Stimulated activated CD8-positive, alpha-beta memory T cell treated with anti-CD3 and anti-CD28 coated beads, Interleukin-15, amount 100 ng/mL, for 48 hours (primary cell): ENCODE measurements at places on chromosomes 16 and 17.

DNA sequence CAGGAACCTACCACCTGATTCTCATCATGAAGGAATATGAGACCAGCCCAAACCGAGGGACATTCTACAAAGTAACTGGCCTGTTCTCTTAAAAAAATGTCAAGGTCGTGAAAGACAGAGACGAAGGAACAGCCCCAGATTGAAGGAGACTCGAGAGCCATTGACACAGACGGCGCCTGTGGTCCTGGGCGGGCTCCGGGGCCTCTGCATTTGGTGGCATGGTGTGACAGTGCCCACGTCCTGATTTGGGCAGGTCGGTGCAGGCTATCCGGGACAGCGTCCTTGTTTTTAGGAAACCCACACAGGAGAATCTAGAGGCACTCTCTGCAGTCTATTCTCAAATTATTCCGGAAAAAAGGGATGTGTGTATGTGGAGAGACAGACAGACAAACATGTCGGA is 64.1 kb downstream of the ADCY9 start:
- DNase-seq, result no peak

DNA sequence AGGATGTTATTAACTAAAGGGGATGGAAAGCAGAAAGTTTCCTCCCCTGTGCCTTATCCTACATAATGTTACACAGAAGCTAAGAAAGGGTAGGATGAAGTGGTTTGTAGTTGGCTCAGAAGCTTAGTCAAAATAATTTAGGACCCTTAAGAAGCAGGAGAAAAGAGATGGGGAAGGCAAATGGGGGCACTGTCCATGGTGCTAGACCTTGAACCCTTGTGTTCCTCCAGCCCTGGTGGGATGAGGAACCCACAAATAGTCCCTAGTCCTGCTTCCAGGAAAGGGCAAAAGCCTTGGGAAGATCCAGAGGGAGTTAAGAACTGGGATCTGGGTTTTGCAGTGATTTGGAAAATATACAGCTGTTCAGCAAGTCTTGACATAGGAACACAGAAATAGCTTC is 54.5 kb downstream of the SLC5A11 start:
- DNase-seq, result no peak

- no peak for DNase-seq
These were observed 6.7 kb downstream of the ZNF646 start for GRCh38 chr16:31080756-31081419.

DNA sequence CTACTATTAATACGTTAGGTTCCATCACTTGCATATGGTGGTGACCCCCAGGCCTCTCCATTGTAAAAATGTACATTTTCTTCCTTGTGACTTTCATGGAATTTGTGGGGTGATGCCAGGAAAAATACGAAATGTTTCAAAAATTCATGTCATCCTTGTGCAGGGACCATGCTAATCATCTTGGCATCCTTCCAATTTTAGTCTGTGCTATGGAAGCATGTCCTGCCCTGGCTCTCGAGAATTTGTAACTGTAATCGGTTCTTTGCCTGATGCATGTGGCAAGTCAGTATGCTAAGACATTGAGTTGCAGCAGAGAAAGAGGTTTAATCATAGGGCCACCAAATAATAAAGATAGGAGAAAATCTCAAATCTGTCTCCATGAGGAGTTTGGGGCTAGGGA is 14.3 kb upstream of the GINS3 start:
- DNase-seq, result no peak

- DNase-seq, result peak; percentile 58
These were observed 3.1 kb upstream of the SETD6 start for GRCh38 chr16:58511933-58512815.

DNA sequence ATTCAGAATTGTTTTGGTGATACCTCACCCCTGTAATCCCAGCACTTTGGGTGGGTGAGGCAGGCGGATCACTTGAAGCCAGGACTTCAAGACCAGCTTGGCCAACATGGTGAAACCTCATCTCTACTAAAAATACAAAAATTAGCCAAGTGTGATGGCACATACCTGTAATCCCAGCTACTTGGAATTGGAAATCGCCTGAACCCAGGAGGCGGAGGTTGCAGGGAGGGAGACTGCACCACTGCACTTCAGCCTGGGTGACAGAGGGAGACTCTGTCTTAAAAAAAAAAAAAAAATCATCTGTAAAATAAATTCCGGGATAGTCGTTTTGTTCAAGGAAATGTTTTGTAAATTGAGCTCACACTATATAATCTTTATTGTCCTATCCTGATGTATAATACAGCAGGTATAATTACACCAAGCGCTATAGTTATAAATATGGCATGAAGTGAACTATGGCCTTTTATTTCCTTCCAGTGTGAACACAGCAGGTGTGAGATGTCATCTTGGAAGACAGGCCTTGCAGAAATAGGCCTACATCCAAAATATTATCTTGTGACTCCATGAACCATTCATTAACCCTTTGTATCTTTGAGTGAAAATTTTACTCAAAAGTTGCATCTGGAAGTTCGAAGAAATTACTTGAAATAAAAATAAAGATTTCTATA is 25.4 kb downstream of the PLA2G10 start:
- no peak for DNase-seq

DNA sequence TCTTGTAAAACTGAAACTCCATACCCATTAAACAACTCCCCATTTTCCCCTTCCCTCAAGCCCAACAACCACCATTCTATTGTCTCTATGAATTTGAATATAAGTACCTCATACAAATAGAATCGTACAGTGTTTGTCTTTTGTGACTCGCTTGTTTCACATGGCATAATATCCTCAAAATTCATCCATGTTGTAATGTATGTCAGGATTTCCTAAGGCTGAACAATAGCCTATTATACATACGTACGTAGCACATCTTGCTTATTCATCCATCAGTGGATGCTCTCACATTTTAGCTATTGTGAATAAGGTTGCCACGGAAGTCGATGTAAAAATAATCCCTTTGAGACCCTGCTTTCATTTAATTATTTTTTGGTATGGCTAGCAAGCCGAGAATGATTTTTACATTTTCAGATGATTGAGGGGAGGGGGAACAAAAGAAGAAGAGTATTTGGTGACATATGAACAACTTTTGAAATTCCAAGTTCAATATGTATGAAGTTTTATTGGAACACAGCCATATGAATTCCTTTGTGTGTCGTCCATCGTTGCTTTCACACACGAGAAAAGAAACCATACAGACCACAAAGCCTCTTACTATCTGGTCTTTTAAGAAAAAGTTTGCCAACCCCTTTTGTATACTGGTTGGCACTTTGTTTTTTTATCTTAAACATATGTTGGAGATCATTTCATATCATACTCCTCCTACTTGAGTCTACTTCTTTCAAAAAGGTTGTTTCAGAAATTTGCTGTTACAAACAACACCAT is 371.2 kb downstream of the NPIPA8 start:
- DNase-seq, result no peak

- DNase-seq, result no peak
These were observed 267.8 kb downstream of the FOXL1 start for GRCh38 chr16:86846136-86846535.

GRCh38 chr16:89481356-89481955 is 8.9 kb downstream of the ANKRD11 start:
- DNase-seq, result no peak

DNA sequence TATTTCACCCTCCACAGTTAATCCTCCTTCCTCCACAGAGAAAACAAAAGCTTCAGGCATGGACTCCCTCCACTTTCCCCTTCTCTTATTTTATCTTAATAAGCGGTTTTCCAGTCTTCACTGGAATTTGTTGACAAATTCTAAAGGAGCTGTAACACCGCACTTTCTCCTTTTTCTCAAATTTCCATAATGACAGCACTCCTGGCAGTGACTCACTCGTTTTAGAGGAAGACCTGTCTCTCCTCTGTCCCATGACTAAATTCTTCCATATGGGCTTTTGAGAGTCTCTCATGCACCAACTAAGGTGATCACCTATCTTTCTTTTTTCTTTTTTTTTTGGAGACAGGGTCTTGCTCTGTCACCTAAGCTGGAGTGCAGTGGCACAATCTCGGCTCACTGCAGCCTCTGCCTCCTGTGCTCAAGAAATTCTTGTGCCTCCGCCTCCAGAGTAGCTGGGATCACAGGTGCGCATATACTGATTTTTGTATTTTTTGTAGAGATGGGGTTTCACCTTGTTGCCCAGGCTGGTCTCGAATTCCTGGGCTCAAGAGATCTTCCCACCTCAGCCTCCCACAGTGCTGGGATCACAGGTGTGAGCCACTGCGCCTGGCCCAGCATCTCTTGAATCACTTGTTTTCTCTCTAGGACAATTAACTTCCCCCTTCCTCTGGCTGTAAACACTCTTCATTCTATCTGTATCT is 7.7 kb downstream of the ITGAM start:
- no peak for DNase-seq

GRCh38 chr17:63116967-63117830 is 151.2 kb downstream of the TANC2 start:
- DNase-seq, result no peak

- DNase-seq, result no peak
These were observed 827 bp downstream of the CDK10 start for GRCh38 chr16:89687092-89687940.

DNA sequence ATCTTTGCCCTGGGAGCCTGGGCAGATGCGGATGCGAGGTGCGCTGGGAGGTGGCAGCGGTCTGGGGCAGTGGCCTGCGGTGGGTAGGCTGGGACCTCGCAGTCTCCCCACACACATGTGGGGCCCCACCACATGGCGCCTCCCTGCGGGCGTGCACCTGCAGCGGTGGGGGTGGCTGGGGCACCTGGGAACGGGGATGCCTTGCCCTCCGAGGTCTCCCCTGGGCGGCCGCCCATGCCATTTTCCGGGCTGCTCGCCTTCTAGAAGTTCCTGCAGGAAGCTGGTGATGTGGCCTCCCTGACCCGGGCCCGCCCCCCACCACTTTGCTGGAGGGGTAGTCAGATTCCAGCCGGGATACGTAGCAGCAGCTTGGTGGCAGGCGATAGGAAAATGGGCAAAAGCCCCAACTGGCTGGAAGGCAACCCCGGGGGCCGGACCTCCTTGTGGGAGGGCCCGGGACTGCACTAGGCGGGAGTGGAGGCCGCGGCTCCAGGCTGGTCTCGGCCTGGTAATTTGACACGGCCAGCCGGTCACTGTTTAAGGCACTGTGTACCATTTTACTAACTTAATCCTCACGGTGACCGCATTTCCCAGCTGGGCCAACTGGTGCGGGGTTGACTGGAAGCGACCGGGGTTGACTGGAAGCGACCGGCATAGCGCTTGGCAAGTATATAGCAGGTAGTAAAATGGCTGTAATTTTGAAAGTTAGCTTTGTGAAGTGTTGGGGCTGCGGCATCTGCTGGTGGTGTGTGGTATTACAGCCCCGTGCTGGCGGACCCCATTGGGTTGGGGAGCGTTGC is 38.5 kb downstream of the IGF2BP1 start:
- no peak for DNase-seq

GRCh38 chr16:27347930-27348685 is 34.3 kb downstream of the IL4R start:
- DNase-seq, result no peak

DNA sequence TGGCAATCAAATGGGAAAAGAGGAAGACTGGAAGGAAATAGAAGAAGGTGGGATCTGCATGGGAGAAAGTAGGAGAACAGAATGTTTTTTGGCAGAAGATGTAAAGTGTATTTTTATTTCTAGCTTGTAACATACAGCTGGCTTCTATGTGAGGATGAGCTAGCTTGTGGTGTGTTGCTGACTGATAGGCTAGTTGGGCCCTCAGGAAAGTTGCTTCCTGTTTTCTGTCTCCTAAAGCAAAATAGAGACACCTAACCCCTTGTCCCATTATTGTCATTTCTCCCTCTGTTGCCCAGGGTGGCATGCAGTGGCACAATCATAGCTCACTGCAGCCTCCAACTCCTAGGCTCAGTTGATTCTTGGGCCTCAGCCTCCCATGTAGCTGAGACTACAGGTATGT is 15.9 kb downstream of the TNRC6A start:
- no peak for DNase-seq

- DNase-seq, result no peak
These were observed 156.4 kb upstream of the CCL2 start for GRCh38 chr17:34098699-34099098.

DNA sequence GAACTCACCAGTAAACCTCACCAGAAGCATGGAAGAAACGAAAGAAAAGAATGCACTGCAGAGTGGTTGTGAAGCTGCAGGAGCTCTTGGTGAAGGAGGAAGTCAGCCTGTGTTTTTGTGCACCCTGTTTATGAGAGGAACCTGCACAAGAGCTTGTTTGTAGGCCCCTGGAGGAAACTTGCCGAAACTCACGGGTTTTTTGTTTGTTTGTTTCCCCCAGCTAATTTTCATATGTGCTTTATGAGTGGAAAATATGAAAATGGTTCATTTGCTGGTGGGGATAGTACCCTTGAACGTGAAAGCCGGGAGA is 222.7 kb downstream of the C16orf95 start:
- no peak for DNase-seq

- DNase-seq, result no peak
These were observed 329.4 kb upstream of the CCL2 start for GRCh38 chr17:33925649-33926048.

- no peak for DNase-seq
These were observed at the start of gene GSG1L2 for GRCh38 chr17:9821921-9822320. GSG1L2 (minus strand) TSS chr17:9822079; CDS start chr17:9822071, 8 bp downstream.

GRCh38 chr17:80649200-80649644 is 104.6 kb downstream of the RPTOR start:
- DNase-seq, result no peak

DNA sequence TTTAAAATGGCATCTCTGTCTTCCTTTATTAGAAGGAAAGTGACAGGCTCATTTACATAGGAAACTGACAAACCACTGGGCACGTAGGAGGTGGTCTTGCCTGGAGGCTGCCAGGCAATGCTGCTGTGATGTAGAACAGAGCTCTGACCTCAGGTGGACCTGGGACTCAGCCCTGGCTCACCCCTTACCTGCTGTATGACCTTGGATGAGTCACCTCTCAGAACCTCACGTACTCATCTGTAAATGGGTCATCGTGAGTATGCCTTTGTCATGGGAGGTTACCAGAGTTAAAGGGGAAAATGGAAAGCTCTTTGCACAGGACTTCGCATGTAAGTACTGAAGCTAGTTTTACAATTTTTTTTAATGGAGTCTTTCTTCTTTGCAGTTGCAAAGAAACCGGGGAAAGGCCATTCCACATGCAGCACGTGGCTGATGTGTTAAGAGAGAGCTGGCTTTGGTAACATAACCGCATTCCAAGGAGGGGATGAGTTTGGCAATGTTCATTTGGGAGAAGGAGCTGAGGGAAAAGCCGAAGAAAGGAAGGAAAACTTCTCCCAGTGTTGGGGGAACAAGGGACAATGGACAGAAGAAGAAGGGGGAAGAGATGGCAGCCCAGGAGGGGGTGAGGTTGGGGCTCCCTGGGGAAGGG is 37.4 kb upstream of the LONP2 start:
- no peak for DNase-seq

DNA sequence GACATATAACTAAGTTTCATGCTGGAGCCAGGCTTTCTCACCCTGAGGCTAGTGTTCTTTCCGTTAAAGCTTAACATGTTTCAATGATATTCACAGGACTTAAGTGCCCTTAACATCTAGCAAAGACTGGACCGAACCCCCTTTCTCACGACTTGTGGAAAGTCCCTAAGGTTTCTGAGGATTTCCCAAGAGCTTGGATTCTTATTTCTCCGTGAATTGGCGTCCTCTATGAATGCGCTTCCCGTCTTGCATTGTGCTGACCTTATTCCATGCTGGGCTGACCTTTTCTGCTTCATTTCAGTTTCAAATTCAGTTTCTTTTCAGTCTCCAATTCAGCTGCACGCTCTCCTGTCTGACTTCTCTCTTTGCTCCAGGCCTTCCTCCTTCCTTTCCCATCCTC is 206.4 kb downstream of the HS3ST3A1 start:
- no peak for DNase-seq

- DNase-seq, result no peak
These were observed 40.1 kb upstream of the RGS9 start for GRCh38 chr17:65097110-65097509.
